ENCODE measurements at places on chromosomes 7 and 10.

GRCh38 chr7:50855526-50855925, 72.8 kb upstream of the GRB10 start:
- DNase-seq = no peak

DNA sequence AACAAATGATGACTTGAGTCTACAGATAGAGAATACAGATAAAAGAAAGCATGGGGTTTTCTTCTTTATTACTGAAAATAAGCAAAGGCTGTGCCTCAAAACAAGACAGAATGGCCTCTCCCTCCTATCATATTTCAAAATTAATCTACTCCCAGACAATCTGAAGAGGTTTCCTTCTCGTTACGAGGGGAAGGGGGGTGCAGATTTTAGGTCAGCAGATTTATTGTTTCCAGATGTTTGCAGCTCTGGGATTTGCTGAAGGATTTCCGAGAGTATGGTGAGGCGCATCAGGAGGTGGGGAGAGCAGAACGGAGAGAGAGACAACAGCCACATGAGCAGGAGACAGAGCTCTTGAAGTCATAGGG, 89.8 kb downstream of the KIAA1549 start:
- DNase-seq = no peak

GRCh38 chr7:41760293-41760692, 57.4 kb upstream of the INHBA start:
- peak; percentile 30 for DNase-seq

DNA sequence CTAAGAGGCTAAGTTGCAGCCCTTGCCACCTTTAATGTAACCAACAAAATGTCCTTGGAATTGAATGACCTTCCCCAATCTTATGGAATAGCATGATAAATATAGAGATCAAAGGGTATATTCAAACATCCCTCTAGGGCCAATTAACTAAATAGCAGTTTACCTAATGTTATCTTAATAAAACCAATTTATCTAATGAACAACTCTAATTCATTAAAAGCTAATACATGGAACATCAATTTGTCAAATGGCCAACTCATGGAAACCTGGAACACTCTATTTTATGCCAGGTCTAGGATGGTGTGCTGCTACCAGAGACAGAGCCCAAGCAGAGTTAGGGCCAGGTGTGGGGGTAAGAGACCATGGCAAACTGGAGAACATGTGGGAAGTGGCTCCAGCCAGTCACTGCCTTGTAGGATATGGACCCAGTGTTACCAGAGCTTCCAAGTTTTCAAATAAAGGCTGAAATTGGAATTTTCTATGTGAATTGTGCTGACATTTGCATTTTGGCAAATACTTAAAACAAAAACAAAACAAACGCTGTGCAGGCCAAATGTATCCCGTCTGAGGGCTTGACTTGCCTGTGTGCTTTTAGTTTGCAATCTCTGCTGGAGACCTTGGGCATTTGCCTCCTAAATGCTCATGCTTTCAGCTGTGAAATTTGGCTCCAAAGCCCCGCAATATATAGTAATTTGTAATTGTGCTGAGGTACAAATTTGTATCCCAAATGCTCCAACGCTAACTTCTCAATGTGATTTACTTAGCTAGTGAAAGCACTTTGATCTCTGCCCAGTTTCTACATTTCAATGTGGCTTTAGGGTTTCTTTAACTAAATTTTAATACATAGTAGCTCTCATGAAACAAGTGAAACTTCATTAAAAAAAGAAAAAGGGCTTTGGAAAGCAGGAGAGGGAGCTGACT, 55.1 kb downstream of the CPED1 start:
- no peak for DNase-seq

GRCh38 chr7:72078301-72078700, 333.8 kb downstream of the CALN1 start:
- no peak for DNase-seq

GRCh38 chr7:26182706-26183105, 17.8 kb downstream of the HNRNPA2B1 start:
- no peak for DNase-seq

DNA sequence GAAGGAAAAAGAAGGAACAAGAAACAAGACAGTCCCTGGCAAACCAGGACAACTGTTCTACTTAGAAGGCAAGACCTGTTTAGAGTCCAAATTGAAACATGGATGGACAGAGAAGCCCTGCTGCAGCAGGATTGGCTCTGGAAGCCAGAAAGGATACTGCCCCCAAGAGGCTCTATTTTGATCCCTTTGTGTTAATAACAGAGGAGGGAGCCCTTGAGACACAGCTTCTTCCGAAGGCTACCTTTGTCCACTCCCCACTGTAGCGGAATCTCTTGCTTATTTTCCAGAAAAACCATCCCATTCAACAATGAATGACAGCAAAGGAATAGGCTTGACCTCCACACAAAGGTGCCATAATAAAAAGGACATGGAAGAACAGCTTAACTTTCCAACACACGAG, 120.3 kb upstream of the FOXK1 start:
- no peak for DNase-seq

DNA sequence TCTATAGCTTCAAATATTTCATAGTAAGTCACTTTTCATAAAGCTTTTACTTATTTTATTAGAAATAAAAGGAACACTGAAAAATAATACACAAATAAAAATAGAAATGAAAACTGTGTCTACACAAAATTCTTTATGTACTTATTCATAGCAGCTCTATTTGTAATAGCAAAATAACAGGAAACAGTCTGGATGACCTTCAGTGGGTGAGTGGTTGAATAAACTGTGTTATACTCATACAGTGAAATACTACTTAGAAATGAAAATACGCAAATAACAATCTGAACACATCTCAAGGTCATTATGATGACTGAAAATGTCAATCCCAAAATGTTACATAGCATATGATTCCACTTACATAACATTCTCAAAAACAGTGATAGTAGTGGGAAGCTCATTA, 138.7 kb upstream of the PCLO start:
- DNase-seq = peak; percentile 6

GRCh38 chr10:24992512-24993133, 23.3 kb downstream of the ENKUR start:
- no peak for DNase-seq

DNA sequence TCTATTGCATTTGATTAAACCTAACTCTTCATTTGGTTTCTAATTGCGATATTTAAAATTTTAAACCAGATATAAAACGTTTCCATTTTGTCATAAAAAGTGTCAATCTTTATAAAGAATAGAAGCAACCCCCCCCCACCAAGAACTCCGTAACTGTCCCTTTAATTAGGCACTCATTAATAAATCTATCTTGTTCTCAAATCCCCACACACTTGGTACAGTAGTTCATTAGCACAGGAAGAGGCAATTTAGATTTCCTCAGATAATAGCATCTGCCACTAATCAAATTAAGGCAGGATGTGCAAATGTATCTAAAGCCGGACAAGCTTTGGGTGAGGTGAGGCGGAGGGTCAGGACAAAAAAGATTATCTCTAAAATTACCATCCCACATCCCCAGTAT, 1143.3 kb upstream of the AUTS2 start:
- no peak for DNase-seq

- DNase-seq = peak; percentile 25
These were observed 203.0 kb downstream of the CCSER2 start for GRCh38 chr10:84531396-84531795.

DNA sequence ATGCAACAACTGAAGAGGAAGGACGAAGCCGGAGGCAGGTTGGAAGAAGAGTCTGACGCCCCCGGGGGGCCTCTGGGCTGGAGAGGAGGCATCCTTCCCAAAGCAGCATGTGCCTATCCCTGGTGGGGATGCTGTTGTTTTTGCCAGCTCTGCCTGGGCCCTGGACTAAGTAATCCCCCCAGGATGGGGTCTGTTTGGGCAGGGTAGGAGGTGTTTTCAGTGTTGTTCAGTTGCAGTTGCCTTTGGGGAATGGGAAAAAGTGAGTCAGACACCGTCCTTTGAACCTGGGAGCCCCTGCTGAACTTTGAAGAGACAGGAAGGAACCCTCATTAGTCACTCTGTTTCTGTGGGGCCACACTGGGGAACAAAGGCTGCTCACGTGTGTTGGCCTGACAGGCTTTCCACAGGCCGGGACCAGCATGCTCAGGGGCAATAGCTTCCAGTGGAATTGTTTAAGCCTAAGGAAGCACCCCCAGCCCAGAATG, 35.2 kb upstream of the GDF10 start:
- peak; percentile 17 for DNase-seq

- no peak for DNase-seq
These were observed 40.7 kb upstream of the GJD4 start for GRCh38 chr10:35564341-35564968.

GRCh38 chr7:27688646-27689045, 26.0 kb upstream of the HIBADH start:
- DNase-seq = no peak

DNA sequence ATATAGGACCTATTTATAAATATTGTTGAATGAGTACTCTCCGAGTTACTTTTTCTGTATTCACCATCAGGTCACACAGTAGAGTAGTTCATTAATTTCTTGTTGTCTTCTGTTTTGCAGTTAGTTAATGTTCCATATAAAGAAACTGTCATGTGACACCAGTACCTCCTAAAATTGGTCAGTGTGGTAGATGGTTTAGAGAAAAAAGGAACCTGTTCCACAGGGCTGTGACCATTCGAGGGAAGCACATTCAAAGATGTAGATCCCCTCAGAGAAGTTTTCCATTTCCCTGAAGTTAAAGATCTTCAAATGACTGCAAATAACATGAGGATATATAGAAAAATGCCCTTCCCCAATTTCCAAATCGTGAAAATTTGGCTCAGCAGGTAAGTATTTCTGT, 45.7 kb downstream of the PRPF18 start:
- no peak for DNase-seq

DNA sequence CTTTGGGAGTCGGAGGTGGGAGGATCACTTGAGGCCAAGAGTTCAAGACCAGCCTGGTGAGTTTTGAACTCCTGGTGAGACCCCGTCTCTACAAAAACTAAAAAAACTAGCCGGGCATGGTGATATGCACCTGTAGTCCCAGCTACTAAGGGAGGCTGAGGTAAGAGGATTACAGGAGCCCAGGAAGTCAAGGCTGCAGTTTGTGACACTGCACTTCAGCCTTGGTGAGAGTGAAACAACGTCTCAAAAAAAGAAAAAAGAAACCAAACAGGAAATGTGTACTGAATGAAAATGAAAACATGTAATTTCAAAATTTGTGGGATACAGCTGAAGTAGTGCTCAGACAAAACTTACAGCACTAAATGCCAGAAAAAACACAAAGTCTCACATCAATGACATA, 7.6 kb downstream of the ARHGAP12 start:
- no peak for DNase-seq

DNA sequence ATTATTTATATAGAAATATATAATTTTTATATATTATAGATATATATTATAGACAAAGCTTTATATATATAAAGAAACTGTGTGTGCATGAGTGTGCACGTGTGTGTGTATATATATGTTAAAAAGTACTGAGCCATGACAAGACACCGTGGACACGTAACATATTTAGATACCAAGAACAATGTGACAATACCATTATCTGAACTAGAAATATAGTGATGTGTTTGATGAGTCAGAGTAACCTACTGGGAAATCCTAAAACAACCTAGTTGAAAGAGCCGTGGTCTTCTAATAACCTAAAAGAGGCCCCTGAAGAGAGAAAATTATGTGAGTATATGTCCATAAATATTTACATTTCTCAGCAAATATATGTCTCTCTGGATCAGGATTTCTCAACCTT, 50.7 kb upstream of the ITGB8 start:
- no peak for DNase-seq

- no peak for DNase-seq
These were observed 279.8 kb upstream of the ZNF32 start for GRCh38 chr10:43928425-43928968.

DNA sequence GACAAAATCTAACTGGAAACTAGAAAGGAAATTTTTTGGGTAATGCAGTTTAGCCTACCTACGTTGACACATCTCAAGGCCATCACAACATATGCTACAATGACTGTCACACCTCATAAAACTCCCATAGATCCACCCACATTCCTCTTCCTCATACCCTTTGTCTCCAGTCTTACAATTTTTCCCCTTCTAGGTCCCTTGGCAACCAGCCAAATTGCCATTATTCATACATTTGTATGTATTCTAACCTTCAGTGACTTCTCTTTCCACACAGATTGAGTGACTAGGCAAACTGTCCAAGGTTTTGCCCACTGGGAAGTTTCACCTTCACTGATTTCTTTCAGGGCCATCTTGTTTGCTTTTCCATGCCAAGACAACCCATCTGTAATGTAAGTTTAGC, 100.5 kb upstream of the TPK1 start:
- DNase-seq = peak; percentile 25

DNA sequence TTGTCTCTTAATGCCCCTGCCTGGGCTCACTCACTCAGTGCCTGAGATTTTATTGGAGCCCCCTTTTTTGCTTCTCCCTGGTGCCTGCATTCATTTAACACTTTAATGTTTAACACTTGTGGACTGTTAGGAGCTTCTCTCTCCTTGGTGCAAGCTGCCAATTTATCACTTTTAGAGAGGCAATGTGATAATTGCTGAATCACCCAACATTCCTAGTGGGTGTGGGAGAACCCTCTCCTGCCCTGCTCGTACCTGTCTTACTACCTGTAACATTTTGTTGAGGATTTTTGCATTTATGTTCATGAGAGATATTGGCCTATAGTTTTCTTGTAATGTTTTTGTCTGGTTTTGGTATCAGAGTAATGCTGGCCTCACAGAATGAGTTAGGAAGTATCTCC, 13.2 kb downstream of the STAM start:
- no peak for DNase-seq

GRCh38 chr7:113371416-113372043, 253.2 kb upstream of the SMIM30 start:
- DNase-seq = no peak

- DNase-seq = peak; percentile 85
These were observed 3.7 kb downstream of the NRP1 start for GRCh38 chr10:33330543-33331378.

DNA sequence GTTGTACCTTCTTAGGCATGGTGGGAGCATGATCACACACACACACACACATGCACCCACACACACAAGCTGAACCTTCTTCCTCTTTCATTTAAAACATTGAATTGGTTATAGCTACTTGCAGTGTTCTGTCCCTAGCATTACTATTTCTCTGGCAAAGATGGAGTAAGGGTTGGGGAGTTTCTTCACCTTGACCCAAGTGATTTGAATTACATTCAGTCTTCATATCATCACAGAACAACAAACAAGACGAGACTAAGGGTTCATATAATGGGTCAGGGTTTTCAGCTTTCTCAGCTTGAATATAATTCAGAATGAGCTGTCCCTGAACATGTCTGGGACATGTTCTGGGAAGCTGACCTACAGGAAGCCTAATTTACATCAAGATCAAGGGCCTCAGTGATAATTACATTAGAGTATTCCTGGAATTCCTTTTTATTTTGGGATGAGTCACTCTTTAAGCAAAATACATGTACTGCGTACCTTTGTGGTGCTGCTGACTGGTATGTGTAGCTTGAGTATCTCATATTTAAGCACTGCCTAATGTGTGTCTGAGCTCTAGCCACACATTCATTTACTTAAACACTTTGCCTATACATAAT, 213.5 kb upstream of the TMEM229A start:
- peak; percentile 60 for DNase-seq

DNA sequence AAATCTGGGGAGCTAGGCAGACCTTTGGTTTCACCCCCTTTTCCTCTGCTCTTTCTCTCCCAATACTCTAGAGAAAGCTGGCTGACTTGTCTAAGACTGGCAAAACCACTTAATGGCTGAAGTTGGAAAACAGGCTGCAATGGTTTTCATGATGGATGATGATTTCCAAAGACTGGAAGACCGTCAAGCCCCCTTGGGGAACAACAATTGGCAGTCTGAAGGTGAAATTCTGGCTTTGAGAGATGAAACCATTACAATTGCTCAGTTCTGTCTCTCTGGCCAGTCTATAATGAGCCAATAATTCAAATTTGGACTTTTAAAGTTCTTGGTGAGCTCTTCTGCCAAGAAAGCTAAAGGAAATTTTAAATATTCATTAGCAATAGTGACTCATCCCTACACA, 680.5 kb downstream of the PARD3 start:
- no peak for DNase-seq

Data from HT1080 (cell line).